ENCODE measurements at places on chromosomes 1 and 21.

GRCh38 chr1:223620297-223620897 lies 45.1 kb downstream of the CAPN8 start:
- DNase-seq = no peak

DNA sequence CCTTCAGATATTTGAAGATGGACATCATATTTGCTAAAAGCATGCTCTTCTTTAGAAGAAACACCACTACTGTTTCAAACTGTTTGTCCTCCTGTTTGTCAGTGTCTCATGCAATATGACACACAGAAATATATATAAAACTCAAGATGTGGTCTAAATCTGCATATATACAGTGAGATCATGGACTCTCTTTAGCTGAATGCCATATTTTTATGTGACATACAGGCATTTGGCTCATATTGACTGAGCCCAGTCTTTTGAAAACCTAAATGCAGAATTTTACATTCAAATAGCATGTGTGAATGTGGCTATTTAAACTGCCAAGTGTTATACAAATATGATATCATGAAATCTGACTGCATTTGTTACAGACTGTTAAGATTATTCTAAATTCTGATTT lies 18.4 kb downstream of the GDAP2 start:
- DNase-seq = no peak

GRCh38 chr21:45363921-45364467 lies 41.0 kb upstream of the COL18A1 start:
- DNase-seq = peak; percentile 73

- peak; percentile 98 for DNase-seq
These were observed 62.7 kb downstream of the ADARB1 start for GRCh38 chr21:45136927-45137611.

GRCh38 chr1:14500041-14500440 lies 98.4 kb upstream of the KAZN start:
- peak; percentile 58 for DNase-seq

- peak; percentile 87 for DNase-seq
These were observed 63.5 kb upstream of the NFASC start for GRCh38 chr1:204806943-204807687.

DNA sequence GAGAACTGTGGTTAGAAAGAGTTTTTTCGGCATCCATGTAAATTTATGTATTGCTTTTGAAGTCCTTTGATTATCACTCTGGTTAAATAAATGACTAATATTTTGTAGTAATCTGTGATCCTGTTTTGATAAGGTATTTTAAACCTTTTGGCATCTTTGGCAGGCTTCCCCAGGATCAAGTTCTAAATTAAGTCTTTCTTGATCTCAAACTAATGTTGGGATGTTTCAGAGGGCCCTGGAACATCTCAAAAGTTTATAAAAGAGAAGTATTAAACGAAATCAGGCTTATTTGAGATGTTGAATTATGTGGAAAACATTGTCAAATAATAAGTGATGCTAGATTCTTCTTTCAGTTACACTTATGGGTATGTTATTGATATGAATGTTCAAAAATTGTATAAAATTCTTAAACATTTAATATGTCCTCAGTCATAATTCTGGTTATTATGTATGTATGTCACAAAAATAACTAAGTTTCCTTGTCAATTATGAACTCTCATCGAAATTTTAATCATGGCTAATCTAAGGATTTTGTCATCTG lies 36.6 kb downstream of the S100A10 start:
- DNase-seq = no peak

GRCh38 chr1:224433701-224434672 lies 610 bp downstream of the WDR26 start:
- DNase-seq = peak; percentile 42

- DNase-seq = no peak
These were observed 77.7 kb upstream of the DSCAM start for GRCh38 chr21:40924641-40925040.

- DNase-seq = peak; percentile 19
These were observed 14.2 kb downstream of the COL18A1 start for GRCh38 chr21:45419162-45419561.

DNA sequence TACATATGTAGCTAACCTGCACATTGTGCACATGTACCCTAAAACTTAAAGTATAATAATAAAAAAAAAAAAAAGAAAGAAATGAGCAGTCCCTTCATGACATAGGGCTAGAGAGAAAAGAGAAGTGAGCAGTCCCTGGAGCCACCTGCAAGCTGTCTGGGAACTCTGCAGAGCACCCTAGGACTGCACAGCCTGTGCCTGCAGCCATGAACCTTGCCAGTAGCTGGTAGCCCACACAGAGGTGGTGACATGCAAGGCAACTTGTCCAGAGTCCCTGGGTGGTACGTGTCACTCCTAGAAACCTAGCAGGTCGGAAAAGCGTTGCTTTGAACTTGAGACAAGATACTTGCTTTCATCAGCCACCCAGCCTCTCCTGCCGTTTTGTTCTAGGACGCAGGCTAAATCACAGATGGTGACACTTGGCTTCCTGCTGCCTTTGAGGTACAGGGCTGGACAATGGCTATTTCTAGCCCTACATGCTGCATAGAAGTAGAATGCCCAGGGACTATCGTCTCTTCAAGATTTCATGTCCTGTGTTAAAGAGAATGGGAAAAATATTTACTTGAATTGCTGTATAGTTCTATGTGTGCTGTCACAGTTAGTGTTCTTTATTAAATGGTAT lies 260.9 kb downstream of the LTN1 start:
- no peak for DNase-seq

DNA sequence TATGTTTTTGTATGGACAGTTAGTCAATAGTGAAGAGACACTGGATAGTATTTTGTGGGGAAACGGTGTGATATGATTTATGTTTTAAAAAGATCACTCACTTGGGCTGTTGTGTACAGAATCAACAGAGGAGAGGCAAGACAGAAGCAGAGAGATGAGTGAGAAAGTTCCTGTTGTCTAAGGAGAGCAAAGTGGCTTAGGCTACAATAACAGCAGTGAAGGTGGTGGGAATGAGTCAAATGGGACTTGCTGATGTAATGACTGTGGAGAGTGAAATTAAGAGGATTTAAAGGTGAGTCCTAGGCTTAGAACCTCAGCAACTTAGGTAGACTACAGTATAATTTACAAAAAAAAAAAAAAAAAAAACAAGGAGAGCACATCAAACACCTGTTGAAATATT lies 169.2 kb upstream of the HP1BP3 start:
- DNase-seq = no peak

- DNase-seq = no peak
These were observed 103.2 kb downstream of the ATF6 start for GRCh38 chr1:161869291-161869690.

- no peak for DNase-seq
These were observed 23.3 kb downstream of the SLC44A3 start for GRCh38 chr1:94843430-94843829.

DNA sequence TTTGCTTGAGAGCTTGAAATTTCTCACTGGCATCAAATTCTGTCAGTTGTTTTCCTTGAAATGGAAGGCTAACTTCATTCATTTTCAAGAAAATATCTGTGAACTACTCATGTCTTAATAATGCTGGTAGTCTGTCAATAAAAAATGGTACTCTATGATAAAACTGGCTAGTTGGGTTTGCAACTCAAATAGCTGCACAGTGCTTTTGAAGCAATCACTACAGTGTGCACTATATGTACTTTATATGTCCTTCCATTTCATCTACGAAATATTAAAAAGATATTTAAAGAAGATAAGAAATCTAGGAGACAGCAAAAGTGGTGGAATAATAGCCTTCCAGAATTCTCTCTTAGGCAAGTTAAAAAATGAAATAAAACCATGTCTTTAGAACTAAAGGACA lies 39.9 kb upstream of the ZNHIT6 start:
- no peak for DNase-seq

DNA sequence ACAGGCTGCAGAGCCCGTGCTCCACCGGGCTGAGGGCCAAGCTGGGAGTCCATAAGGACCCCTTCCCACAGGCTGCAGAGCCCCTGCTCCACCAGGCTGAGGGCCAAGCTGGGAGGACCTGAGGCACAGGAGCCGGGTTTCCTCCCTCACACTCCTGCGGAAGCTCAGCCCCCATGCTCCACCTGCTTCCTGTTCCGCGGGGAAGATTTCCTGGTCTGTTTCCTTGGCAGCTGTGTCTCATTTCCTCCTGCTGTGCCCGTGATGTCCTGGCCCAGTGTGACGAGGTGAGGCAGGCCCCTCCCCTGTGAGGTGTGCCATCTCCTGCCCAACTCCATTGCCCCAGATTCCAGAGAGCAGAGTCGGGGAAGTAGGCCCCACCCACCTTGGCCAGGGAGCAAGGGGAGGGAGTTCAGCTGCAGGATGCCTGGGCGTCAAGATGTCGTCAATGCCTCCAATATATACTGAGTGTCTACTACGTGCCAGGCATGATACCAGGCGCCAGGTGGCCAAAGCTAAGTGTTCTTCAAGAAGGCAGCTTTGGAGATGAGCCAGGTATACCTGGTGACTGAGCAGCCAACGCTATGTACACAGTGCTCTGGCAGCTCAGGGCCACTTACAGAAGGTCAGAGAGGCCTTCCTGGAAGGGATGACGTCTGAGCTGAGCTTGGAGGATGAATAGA lies 58.8 kb downstream of the NAV1 start:
- peak; percentile 90 for DNase-seq

- DNase-seq = no peak
These were observed 97.6 kb downstream of the PPIAL4G start for GRCh38 chr1:148385371-148386030.

GRCh38 chr1:46595127-46595526 lies 8.9 kb downstream of the MKNK1 start:
- DNase-seq = peak; percentile 58

DNA sequence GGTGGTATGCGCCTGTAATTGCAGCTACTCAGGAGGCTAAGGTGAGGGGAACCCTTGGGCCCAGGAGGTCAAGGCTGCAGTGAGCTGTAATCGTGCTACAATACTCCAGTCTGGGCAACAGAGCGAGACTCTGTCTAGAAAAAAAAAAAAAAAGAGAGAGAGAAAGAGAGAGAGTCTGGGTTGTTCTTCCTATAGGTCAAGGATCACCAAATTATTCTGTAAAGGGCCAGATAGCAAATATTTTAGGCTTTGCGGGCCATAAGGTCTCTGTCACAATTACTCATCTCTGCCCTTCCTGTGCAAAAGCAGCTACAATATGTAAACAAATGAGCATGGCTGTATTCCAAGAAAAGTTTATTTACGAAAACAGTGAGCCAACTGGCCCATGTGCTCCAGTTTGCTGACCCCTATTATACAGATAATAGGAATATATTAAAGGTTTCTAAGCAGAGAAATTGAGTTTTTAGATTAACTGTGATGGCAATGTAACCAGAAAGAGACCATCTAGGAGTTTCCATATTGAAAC lies 2.1 kb downstream of the SASS6 start:
- no peak for DNase-seq

- no peak for DNase-seq
These were observed 1.2 kb upstream of the C1orf74 start for GRCh38 chr1:209785592-209785991.

GRCh38 chr1:168121401-168122011 lies 15.2 kb downstream of the GPR161 start:
- DNase-seq = peak; percentile 71

GRCh38 chr1:44855742-44856141 lies 12.7 kb upstream of the PTCH2 start:
- DNase-seq = no peak

- no peak for DNase-seq
These were observed 565.4 kb downstream of the PTPRC start for GRCh38 chr1:199204231-199204630.

DNA sequence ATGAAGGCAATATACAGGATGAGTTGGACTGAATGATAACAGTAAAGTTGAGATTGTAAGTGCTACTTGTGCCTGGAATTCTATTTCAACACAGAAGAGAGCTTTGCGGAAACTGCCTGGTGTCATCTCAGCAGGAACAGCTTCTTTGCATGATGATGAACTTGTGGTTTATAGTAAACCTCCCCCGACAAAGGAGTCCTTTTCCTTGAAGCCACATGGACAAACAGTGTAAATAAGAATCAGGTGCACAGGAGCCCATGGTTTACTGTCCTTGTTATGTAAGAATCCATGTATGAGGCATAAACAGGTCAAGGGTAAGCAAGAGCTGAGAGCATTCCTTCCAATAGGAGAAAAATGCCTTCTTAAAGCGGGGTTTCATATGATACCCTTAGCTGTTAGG lies 66.2 kb downstream of the PCNX2 start:
- DNase-seq = no peak

- no peak for DNase-seq
These were observed 46.2 kb downstream of the MTR start for GRCh38 chr1:236841341-236841740.

GRCh38 chr1:115978292-115978941 lies 2.1 kb downstream of the SLC22A15 start:
- DNase-seq = no peak

- no peak for DNase-seq
These were observed 317 bp downstream of the SPAG17 start for GRCh38 chr1:118184739-118185083.

DNA sequence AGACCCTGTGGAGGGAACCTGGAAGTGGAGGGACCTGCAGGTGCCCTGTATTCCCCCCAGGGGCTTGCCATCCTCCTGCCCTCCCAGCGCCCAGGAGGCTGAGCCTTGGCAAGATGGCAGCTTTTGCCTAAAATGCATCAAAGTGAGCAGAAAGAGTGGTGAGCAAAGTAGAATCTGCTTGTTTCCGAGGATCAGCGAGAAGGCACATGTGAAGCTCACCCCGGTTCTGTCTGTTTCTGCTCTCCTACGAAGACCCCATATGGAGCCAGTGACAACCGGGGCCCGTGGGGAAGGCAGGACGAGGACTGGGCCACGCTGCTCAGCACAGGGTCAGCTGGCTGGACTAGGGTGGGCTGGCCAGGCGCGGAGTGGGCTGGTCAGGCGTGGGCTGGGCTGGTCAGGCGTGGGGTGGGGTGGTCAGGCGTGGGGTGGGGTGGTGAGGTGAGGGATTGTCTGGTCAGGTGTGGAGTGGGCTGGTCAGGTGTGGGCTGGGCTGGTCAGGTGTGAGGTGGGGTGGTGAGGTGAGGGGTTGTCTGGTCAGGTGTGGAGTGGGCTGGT lies 5.2 kb upstream of the FNDC10 start:
- peak; percentile 42 for DNase-seq

GRCh38 chr1:25065795-25066238 lies 135.7 kb upstream of the RUNX3 start:
- DNase-seq = peak; percentile 67

DNA sequence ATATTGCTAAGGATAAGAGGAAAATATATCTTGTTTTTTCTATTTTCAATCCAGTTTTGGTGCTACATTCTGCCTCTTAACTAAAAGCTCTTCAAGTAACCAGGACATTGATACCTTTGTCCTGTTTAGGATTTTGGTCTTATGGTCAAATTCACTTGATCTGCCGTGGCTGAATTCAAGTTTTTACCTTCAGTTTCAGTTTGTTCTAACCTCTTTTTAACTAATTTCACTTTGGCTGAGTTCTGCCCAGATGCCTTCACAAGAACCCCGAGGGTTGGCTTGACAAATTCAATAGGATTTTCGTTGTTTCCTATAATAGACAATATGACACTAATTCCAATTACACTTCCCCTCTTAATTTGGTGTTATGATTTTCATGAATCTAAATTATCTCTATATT lies 84.5 kb upstream of the C1orf21 start:
- no peak for DNase-seq

DNA sequence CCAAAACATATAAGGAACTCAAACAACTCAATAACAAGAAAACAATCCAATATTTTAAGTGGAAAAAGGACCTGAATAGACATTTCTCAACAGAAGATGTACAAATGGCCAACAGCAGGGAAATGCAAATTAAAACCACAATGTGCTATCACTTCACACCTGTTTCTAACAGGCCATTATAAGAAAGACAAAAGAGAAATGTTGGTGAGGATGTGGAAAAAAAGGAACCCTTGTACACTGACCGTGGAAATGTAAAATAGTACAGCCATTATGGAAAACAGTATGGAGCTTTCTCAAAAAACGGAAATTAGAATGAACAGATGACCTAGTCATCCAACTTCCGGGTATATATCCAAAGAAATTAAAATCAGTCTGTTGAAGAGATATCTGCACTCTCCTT lies 37.8 kb upstream of the CD2 start:
- no peak for DNase-seq

Measured in mucosa of descending colon (tissue), 3 donors.